ENCODE measurements at places on chromosomes 4 and X.

GRCh38 chr4:140300271-140300970 lies 73.0 kb upstream of the SCOC start:
- peak; percentile 44 for DNase-seq

- no peak for DNase-seq
These were observed 61.0 kb downstream of the ENOPH1 start for GRCh38 chr4:82491251-82491960.

- no peak for DNase-seq
These were observed 155.9 kb downstream of the EVC2 start for GRCh38 chr4:5552451-5552850.

DNA sequence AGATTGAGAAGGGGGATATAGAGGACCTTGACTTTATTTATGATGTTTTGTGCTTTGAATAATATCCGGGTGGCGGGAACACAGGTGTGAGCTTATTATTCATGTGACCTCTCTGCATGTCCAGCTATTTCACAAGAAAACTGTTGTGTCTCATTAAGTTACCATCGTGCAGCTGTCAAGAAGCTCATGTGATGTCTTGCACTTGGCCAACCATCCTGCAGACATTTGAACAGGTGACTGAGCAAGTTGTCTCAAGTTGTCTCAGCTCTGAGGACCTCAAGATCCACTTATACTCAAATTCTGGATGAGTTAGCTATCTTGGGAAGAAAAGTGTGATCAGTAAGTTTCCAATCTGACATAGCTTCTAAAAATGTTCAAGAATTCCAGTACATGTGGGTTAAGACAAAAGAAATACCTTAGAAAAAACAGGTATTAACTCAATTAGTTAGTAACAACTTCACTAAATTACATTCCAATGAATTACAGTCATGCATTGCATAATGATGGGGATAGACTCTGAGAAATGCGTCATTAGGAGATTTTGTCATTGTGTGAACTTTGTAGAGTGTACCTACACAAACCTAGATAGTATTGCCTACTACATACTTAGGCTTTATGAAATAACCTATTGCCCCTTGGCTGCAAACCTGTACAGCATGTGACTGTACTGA lies 462.2 kb downstream of the INPP4B start:
- DNase-seq, result no peak

DNA sequence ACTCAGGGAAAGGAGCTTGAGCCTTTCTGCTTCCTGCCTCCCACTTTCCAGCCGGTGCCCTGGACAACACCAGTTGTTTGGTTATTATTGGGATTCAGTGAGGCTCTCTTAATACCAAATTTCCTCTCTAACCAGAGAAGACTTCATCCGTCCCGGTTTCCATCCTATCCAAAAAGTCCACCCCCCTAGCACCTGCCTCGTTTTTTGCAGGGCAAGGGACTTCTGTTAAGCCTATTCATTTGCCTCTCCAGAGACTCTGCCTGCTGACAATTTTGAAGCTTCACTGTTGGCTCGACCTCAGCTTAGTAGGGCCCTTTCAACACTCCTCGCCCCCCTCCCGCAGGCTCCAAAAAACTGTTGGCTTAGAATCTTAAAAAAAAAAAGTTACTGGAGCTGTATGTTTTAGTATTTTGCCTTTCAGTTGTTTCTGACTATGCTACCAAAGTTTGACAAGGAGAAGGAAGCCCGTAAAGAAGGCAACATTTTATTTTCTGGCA lies 779 bp upstream of the PRSS12 start:
- no peak for DNase-seq

DNA sequence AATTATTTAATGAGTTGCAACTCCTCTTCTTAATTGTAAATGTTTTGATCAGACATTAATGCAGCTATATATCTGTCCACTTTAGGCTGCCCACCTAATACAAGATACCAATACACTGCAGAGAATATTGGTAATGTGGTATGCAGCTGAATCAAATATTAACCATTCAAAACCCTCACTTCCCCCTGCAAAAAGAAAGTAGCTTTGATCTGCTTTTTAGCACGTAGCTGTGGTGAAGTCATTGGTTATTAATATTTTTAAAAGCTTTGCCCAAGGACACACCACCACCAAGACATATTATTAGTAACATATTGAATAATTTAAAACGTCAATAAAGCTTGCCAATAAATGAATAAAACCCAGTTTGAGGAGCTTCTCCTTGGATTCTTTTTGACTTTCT lies 28.6 kb upstream of the CYP2U1 start:
- DNase-seq, result no peak
